ENCODE measurements at places on chromosomes 6 and 20.

DNA sequence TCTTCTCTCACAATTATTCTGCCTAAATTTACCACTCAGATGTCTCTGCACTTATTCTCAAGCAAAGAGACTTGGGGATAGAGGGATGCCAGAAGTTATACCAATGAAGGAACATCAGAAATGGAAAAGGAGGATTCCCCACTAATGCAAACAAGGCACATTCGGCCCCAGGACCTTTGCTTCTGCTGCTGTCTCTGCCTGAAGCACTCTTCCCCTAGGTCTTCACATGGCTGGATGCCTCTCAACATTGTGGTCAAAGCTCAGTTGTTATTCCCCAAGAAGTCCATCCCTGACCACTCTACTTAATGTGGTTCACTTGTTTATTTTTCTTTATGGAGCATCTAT lies 508.7 kb downstream of the DOK5 start:
- no peak for DNase-seq

GRCh38 chr20:6636209-6637159 lies 131.0 kb upstream of the BMP2 start:
- no peak for DNase-seq

- peak; percentile 39 for DNase-seq
These were observed 27.0 kb downstream of the ZNF292 start for GRCh38 chr6:87182321-87182720.

DNA sequence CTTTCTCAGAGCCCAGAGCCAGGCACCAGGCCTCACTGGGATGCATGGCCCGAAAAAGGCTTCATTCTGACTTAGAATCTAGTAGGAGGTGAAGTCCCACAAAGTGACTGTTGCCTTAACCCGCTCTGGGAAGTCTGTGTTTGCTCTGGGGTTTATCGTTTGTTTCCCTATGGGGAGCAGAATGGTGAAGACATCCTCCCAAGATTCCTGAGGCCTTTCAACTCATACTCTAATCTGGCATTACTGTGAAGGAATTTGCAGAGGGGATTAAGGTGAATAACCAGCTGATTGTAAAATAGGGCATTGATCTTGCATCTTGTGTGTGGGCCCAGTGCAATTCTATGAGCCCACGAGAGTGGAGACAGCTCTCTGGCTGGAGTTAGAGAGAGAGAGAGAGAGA lies 67.8 kb downstream of the CDH26 start:
- DNase-seq, result no peak

GRCh38 chr6:144365271-144365670 lies 80.1 kb downstream of the UTRN start:
- DNase-seq, result no peak

DNA sequence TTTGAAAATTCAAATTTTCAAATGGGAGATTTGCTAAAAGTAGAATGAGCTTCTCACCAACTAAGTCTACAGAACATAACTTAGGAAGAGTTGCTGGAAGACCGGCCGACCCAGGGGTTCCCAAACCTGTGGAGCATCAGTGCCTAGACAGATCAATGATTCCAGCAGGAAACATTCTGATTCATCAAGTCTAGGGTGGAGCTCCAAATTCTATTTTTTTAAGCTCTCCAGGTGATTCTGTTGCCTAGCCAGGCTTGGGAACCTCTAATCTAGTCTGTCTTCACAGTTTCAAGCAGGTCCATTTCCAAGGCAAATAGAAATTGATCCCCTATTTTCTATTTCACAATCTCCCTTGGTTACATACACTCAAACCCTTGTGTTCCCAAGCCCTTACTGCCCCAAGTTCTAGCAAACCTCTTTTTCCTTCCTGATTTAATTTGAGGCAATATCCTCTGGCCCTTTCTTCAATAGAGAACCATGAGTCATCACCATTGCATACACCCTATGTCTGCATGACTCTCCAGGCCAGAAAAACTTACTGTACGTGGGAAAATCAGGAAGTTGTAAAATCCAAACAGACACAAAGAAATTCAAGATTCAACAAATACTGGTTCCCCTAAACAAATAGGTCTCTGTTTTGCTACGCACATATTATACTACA lies 8.9 kb downstream of the ATXN1 start:
- DNase-seq, result no peak

DNA sequence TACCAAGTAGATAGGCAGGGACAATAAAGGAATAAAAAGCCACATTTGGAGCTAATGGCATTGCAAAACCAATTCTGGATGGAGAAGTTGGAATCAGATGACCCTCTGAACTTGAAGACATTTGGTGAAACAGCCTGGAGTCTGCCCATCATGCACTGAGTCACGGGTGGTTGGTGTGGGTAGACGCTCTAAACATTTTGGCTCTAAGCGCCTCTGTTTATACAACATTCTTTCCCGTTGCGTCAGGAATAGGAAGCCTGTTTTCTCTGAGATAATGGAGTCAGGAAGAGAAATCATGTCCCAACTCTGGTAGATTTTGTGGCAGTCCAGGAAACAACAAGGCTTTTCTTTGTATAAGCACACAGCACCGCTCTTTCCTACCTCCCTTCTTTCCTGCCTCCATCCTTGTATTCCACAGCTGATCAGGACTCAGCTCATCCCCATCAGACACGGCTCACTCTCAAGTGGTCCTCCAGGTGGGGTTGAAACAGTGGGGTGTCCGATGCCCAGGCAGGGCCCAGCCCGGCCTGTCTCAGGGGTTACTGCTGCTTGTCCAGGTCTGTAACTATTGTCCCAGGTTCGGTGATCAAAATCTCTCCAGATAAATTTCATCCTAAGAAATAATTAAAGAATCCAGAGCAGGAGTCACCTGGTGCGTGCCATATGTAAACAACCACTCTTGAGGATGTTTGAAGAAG lies 12.1 kb upstream of the RAMACL start:
- no peak for DNase-seq

DNA sequence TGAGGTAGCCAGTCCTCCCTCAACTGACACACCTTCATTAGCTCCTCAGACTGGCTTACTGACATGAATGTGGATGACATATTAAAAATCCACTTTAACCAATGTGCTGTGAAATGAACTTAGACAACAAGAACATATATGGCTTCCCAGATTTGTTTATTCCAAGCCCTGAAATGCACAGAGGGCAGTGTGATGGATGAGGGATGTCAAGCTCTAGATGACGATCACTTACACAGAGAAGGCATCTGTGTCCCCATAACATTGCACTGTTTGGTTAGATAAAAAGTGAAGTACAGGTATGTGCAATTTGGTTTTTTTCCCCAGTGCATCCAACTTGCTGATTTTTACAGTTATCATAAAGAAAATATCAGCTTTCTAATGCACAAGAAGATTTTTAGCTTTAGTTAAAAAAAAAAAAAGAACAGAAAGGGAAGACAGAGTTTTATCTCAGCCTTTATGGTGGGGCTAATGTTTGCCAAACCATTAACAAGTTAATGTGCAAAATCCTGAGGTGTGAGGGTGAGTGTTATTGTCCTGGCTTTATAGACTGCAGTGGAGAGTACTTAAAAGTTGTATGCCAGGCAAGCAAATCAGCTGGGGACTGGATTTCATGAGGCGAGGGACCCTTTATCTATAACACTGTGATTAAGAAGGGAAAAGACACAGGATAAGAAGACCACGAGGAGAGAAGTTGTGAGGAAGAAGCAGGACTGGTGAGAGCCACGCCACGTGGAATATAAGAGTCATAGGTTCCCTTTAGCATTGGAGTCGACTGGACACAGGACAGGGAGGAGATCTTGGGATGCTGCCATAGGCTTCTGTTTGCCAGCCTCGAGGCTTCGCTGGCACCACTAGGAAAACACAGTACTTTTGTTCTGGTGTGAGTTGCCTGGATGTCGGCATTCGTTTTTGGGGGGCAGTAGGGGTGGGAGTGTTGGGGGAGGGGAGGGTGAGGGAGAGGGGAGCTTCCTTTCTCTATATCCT lies 90.0 kb upstream of the BACH2 start:
- DNase-seq, result no peak

- peak; percentile 7 for DNase-seq
These were observed 52.1 kb upstream of the RNF182 start for GRCh38 chr6:13872681-13873080.

- DNase-seq, result no peak
These were observed 8.1 kb downstream of the PTPRK start for GRCh38 chr6:128512296-128512695.

DNA sequence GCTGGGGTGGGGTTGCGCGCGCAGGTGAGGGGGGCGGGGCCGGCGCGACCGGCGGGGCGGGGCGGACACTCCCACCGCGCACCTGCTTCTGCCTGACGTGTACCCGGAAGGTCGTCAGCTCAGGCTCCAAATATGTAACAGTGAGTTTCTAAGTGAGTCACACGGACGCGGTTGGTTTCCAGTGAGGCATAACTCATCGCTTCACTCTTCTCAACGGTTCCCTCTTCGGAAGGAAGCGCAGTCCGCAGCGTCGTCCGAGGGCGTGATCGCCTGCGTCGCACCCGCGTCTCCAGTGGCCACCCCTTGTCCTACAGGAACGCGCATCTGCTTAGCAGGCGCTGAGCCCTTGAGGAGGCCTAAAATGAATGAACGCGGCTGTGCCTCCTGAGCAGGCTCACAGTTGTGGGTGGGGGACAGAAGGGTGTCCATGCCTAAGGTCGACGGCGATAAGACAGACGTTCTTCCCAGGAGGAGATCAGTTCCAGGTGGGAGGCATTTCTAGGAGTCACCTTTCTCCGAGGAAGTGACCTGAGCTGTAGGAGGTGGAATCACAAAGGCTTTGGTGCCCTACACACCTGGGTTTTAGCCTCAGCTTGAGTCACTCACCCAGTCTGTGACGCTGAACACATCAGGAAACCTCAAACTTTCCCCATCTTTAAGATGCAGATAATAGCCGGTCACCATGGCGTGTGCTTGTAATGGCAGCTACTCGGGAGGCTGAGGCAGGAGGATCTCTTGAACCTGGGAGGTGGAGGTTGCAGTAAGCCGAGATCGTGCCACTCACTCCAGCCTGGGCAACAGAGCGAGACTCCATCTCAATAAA lies 50.9 kb upstream of the EZR start:
- DNase-seq, result peak; percentile 98

GRCh38 chr6:160792708-160793107 lies 90.7 kb downstream of the PLG start:
- no peak for DNase-seq

GRCh38 chr6:167974640-167975344 lies 22.7 kb upstream of the KIF25 start:
- no peak for DNase-seq

DNA sequence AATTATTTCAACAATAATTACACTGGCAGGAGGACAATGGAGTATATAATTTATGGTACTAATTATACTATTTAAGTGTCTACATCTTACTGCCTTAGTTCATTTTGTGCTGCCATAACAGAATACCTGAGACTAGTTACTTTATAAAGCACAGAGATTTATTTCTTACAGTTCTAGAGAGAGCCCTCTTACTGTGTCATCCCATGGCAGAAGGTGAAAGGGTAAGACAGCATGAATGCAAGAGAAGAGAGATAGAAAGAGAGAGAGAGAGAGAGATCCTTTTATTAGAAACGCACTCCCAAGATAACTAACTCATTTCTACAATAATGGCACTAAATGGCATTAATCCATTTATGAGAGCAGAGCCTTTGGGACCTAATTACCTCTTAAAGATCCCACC lies 314.7 kb downstream of the EPM2A start:
- no peak for DNase-seq

DNA sequence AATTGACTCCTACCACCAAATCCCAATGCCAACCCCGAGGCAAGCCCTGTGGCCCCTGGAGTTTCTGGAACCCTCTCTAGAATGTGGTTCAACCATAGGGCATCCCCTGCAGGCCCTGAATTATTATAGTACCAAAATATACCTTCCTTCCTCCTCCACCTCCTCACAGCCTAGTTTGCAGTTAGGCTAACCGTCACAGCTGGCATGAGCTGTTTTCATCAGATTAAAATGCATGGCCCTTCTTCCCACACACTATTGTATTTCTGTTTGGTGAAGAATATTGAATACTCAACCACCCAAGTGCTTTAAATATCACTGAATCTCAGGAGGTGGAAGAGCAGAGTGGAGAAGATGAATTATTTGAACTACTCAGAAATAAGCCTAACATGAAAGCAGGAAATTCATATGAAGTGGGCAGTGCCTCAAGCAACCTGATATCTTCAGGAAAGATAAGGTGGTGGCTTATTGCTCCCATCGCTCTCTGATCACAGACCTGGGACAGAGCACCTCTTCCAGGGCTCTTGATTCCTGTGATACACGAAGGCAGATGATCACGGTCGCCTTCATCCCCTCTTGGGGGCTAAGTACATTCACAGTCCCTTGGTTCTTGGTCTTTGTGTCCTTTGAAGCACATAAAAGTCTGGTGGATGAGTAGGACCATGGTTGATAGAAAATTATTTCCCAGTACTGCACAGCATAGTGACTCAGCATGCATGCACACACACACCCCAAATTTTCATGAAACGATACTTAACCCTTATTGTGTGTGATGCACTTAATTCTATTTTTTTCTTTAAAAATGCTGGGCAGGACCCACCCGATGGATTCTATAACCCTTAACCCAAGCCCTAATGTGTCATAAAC lies 90.9 kb downstream of the PSMG4 start:
- no peak for DNase-seq

- DNase-seq, result no peak
These were observed 8.5 kb downstream of the MRPS18A start for GRCh38 chr6:43679057-43679456.

GRCh38 chr20:33148040-33148439 lies 19.9 kb upstream of the BPIFA2 start:
- no peak for DNase-seq

GRCh38 chr6:134253681-134254080 lies 64.2 kb downstream of the SGK1 start:
- no peak for DNase-seq

- DNase-seq, result no peak
These were observed 14.5 kb downstream of the CHMP4B start for GRCh38 chr20:33825340-33826269.

- no peak for DNase-seq
These were observed 29.7 kb upstream of the AFDN start for GRCh38 chr6:167797011-167797471.

- DNase-seq, result peak; percentile 32
These were observed 188.3 kb upstream of the ZFP64 start for GRCh38 chr20:52379723-52380336.

DNA sequence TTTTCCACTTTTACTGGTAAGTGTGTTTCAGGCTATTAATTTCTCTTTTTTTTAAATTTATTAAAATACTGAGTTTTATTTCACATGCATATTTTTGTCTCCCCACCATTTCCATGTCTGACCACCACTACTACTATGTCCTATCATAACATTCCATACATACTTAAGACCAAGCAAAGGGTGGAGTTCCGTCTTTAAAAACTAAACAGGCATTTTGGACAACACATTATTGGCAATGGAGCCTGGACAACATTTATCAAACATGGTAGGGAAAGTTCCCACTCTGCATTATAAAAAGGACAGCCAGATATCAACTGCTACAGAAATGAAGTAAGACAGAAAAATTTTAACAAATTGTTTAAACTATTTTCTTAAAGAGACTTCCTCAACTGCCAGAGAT lies 91.9 kb downstream of the LMBRD1 start:
- DNase-seq, result no peak

- no peak for DNase-seq
These were observed 98.3 kb downstream of the HAO1 start for GRCh38 chr20:7841971-7842310.

- no peak for DNase-seq
These were observed 19.5 kb upstream of the FAM8A1 start for GRCh38 chr6:17580518-17581048.
